ENCODE measurements at places on chromosomes 12 and 14.

GRCh38 chr12:32884962-32885361, 11.6 kb downstream of the PKP2 start:
- no peak for DNase-seq

DNA sequence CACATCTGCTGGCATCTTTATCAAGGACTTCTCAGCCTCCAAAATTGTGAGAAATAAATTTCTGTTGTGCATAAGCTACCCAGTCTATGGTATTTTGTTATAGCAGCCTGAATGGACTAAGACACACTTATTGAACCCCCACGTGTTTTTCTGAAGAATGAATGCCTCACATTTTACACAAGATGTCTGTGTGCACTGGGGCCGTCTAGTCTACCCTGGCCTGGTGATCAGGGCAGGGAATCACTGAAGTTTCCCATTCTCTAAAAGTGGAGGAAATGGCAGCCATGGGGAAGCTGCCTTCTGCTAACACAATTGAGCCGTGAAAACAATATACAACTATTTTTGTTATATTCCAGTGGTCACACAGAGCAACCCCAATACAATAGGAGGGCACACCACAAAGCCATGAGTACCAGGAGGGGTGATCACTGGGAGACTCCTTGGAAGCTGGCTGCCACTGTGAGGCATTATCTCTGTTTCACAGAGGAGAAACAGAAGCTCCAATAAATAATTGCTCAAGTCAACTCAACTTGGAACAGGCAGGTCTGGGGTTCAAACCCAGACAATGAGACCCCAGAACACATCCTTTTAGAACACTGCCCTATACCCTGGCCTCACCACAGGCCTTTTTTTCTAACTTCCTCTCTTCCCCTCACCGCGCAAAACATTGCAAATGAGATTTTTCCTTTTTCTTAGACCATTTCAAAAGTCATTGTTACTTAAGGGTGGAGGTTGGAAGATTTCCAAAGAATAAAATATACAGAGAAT, 18.3 kb upstream of the LTA4H start:
- no peak for DNase-seq

DNA sequence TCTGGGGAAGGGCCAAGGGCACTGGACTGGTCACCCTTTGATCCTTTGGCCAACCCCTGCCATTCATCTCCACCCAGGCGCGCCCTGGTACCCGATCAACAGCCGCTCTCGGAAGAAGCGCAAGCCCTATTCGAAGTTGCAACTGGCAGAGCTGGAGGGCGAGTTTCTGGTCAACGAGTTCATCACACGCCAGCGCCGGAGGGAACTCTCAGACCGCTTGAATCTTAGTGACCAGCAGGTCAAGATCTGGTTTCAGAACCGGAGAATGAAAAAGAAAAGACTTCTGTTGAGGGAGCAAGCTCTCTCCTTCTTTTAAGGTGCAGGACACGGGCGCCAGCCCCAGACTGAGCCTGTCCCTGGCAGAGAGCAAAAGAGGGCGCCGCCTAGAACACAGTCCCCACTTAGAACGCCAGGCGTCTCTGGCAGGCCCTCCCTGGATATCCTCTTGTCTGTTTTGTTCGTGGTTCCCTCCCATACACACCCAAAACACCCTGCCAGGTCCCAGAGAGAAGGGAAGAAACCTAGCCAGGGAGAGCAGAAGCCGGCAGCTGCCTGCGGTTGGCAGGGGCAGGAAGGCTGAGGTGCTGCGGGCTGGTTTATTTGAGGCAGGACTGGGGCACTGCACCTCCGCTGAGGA, 1.7 kb downstream of the HOXC12 start:
- no peak for DNase-seq

DNA sequence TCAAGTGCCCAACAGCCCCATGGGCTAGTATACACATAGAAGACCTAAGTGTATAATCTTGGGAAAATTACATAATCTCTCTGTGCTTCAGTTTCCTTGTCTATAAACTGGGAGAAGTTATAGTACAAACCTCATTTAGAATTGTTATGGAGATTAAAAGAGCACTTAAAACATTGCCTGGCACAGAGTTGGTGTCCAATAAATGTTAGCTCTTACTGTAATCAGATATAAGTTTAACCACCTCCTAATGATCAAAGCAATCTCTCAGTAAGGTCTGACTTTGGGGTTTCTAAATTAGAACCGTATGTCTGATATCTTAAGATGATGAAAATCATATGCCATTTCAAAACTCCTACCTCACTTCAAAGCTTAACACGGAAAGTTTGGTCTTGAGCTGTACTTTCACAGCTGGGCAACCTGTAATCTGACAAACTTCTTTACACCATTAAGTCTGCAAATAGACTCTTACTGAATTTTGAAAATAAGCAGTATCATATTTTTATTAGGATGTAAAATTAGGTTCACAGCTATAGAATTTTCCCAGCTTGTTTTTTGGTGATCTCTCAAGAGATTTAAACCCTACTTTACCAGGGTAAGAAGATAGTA, 58.6 kb upstream of the MYBPC1 start:
- DNase-seq = no peak

- no peak for DNase-seq
Measured at GRCh38 chr12:76704693-76705092, 59.2 kb upstream of the ZDHHC17 start.

DNA sequence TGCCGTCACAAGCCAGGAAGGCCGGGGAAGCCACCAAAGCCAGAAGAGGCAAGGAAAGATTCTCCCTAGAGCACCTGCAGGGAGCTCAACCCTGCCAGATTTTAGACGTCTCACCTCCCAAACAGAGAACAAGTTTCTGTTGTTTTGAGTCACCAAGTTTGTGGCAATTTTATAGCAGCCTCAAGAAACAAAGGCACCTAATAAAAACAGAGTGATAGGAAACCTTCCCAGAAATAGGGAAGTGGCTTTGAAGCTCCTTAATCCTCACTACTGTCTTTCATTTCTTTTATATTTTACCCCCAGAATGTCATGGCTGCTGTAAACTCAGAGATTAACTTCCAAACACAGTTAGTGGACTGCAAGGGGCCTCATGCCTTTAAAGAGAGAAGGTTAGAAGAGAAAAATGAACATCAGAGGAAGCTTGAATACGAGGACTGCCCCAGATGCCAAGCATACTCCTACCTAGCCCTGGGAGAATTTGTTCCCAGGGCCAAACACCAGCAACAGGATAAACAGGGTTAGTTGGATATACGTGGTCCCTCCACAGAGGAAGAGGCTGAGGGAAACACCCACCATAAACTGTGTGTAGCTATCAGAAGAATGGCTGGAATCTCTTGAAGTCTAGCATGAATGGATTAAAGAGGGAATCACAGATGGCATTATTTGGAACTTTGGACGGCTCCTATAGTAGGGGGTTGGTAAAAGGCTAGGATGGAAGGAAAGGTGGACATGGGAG, 148.3 kb downstream of the KCNA5 start:
- no peak for DNase-seq

- DNase-seq = no peak
Measured at GRCh38 chr14:24172871-24173281, 996 bp downstream of the REC8 start.

DNA sequence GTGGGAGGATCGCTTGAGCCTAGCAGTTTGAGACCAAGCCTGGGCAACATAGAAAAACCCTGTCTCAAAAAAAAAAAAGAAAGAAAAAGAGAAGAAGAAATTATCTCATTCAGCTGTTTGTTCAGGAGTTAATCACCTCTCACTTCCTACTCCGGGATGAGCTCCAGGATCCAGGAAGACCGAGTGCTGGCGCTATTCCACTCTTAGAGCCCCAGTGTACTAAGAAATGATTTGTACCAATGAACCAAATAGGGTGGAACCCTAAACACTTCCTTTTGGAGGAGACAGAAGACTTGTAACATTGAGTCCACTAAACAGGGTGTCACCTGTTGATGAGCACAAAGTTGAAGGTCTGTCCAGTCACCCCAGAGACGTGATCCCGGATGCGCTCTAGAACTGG, 3.6 kb downstream of the ALKBH2 start:
- no peak for DNase-seq

- DNase-seq = no peak
Measured at GRCh38 chr12:63319386-63319785, 168.4 kb upstream of the AVPR1A start.

DNA sequence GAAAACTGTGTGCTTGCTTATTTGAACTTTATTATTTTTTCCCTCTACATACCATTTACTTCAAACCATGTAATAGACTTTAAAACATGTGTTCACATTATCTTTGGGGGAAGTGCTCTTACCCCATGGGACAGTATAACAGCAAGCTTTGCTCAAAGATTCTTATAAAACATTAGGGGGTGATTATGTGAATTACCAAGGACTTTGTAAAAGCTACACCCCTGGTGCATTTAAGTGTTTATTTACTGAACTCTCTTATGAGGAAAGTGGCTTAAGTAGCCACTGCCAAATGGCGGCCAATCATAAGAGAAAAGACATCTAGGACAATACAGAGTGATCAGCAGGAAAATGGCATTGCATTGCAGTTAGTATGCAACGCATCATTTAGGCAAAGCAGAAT, 70.3 kb downstream of the CAPZA3 start:
- DNase-seq = no peak

DNA sequence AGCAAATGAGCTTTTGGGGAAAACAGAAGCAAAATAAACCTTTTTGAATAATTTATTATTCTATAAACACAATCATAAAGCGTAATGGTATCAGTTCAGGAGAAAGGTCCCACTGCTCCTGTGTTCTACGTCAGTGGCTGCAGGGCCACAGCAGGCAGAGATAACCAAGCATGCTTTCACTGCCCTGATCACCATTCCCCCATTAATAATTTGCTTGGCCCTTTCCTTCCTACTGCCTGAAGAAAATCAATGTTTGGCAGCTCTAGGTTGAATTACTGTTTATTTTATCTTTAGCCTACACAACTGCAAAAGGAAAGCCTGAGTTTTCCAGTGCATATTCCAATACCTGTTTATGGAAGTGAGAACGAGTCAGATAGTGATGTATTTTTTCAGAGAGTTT, 369.9 kb downstream of the DIO2 start:
- DNase-seq = peak; percentile 61

DNA sequence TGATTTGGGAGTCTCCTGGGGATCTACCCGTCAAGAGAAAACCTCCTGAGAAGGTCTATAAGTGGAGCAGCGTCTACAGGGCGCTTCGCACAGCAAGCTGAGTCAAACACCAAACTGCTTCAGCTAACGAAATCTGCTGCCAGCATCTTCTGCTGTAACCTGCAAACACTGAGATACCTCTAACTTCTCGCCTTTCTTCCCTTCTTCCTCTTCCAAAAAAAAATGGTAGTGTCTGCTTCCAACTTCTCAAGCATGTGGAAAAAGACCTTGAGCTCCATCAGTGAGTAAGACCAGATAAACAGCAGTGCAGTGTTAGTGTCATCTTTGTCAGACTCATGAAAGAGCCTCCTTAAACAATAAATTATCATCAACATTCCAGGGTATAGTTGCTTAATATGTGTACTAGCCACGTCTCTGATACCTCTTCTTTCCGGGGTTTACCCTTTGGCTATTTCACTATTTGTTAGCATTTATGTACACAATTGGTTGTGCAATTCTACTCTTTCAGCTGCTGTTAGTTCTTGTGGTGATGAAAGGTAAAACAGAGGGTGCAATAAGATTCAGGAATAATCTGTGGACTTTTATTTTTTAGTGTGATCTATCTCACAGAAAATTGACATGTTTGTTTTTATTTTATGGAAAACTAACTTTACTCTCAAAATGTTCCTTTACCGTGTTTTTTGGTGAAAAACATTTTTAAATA, 81.6 kb downstream of the LLPH start:
- DNase-seq = no peak

DNA sequence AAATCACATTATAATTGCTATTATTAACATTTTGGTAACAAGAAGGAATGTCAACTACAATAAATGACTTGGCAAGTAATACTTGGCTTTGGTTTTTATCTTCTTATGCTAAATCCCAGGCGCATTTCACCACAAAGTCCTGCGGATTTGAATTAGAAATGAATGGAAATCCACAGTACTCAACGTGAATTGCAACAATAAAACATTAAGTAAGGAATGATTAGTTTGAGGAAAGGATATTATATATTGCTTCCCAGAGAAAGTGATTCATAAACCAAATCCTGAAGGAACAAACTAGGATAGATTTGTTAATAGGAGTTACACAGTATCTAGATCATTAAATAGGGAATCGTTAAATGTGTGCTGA, 1089.7 kb downstream of the TRHDE start:
- DNase-seq = no peak

DNA sequence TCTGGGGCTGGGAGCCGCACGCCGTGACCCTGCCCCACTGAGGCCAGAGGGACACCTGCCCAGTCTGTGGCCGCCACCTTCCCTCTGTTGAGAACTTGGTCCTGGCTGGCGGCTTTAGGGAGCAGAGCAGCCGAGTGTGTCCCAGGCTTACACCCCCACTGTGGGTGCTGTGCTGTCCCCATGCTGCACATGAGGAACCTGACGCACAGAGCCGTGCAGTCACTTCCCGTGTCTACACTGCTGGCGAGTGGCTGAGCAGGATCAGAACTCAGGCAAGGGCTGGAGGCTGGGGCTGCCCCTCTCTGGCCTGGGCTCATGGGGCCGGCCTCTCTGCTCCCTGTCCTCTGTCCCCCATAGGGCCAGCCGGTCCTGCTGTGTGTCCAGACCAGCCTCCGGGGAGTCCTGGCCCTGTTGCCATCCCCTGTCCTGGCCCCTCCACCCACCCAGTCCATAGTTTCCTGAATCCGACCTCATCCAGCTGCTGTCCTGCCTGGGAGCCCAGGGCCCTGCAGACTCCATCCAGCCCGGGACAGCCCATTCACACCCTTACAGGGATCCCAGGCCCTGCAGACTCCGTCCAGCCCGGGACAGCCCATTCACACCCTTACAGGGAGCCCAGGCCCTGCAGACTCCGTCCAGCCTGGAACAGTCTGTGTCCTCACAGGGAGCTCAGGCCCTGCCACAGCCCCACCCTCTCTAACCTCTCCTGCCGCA, 10.3 kb downstream of the FBRSL1 start:
- DNase-seq = no peak

- no peak for DNase-seq
Measured at GRCh38 chr14:72932893-72933292, 6.6 kb downstream of the DCAF4 start.

DNA sequence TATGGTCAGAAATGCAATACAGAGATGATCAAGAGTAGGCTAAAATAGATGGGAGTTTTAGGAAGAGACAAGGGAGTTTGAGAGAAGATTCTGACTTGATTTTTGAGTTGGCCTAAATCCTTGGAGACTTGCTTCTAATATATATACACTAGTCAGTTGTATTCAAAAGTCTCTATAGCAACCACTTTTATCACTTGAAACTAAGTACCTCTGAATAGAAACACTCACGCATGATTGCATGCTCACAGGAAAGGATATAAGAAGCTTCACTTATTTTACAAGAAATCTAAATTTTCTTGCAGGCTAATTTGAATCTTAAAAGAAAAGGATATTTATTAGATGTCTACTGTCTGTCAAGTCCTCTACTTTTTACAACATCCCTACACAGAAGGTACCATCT, 316.8 kb downstream of the SNAPC1 start:
- DNase-seq = no peak
